Activated naive CD4-positive, alpha-beta T cell treated with anti-CD3 and anti-CD28 coated beads, Interleukin-2, amount 10 ng/mL, durations not matched to agents 5 hours and 36 hours (primary cell): ENCODE measurements at places on chromosomes 3 and 15. TPM values are rescaled to one million over a fixed set of nuclear protein-coding genes. Genes with fewer than 3 reads are reported as not detected.

The STRIT1 gene
- not detected for total RNA-seq

The ALG1L2 gene
- total RNA-seq, result 0.70 TPM

The FAM43A gene
- 2.1 TPM for total RNA-seq

The GOLGA8B gene
- 259 TPM for total RNA-seq

The HOMER2 gene
- total RNA-seq, result 10.7 TPM

The RCCD1 gene
- 26.7 TPM for total RNA-seq

The RTP1 gene
- not detected for total RNA-seq

The HEMK1 gene
- total RNA-seq, result 80.0 TPM

The GPR87 gene
- total RNA-seq, result not detected

The PPM1L gene
- total RNA-seq, result 5.8 TPM

The ADAMTS17 gene
- total RNA-seq, result 8.9 TPM

The KLF15 gene
- total RNA-seq, result not detected

The SLC28A1 gene
- not detected for total RNA-seq

The XCR1 gene
- not detected for total RNA-seq

The MEX3B gene
- total RNA-seq, result 0.76 TPM

The DNAH12 gene
- 0.05 TPM for total RNA-seq

The SLC12A1 gene
- not detected for total RNA-seq

The CTXND1 gene
- not detected for total RNA-seq

The AHSG gene
- not detected for total RNA-seq

The ALPK3 gene
- 0.22 TPM for total RNA-seq

The SLCO2A1 gene
- total RNA-seq, result not detected

The PDZRN3 gene
- not detected for total RNA-seq

The AMIGO3 gene
- total RNA-seq, result 0.19 TPM

The BCL6 gene
- total RNA-seq, result 36.3 TPM
